ENCODE measurements at places on chromosomes 11 and 22.

DNA sequence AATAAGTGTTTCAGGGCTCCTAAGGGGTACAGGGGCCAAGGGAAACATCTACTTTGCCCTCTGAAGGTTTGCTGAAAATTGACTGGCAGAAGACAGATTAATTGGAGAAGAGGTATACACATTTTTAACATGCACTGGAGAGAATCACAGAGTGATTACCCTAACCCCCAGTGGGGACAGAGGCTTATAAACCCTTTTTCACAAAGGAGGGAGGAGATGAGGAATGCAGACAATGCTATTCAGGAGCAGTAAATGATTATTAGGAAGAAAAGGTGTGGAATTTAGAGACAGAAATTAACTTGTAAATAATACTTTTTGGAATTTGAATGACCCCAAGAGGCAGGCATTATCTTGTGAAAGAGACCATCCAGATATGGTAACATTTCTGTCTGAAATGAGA is 582.4 kb upstream of the B3GAT1 start:
- DNase-seq = no peak

GRCh38 chr22:46966495-46966845 is 204.0 kb downstream of the TBC1D22A start:
- no peak for DNase-seq

DNA sequence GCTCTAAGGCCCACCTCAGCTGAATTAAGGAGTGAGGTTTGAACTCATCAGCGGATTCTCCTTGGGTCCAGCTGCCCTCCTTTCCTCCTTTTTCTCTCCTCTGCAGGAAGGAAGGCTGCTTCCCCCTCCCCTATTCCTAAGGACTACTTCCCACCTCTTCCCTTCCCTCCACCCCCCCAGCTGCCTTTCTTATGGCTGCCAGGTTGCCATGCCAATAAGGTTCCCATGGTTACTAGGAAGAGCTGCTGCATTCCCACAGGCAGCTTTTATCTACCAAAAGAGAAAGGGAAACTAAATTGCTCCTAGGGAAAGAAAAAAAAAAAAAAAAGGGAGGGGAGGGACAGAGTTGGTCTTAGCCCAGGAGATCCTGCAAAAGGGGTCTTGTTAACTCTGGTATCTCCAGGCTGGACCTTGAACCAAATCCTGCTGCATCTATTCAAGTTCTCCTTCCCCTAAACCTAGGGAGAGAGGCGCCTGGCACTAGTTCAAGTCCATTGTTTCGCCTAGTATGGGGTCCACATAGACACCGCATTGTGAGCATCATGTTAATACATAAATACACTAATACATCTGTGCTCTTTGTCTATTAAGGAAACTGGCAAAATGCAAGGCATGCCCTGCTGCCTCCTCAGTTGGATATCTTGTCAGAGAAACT is 21.2 kb upstream of the FEZ1 start:
- no peak for DNase-seq

- DNase-seq = no peak
Measured at GRCh38 chr11:86416494-86416893, 41.8 kb downstream of the CCDC81 start.

- no peak for DNase-seq
Measured at GRCh38 chr11:17296852-17297559, 20.5 kb downstream of the NUCB2 start.

- DNase-seq = no peak
Measured at GRCh38 chr11:12157241-12157661, 46.9 kb downstream of the MICAL2 start.

DNA sequence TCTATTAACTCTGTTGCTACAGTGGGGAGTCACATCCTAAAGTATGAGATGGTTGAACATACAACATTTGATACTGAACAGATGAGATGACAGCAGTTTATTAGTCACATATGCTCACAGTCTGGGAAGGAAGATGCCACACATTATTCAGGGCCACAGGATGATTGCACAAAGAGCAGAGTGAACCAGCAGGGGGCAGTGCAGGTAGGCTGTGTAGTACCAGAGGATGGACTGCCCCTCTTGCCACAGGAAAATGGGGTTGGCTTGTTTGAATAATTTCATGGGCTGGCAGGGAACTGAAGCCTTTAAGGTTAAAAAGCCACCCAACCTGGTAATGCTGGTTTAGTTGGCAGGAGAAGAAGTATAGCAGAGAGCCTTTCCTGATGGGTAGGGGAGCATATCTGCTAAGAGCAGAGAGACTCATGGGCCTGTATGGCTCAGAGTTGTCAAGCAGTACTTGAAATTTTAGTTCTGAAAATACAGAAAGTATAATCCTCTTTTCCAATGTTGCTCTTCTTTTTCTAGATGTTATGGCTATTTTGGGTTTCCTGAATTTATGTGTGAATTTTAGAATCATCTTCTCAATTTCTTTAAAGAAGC is 180.4 kb upstream of the B3GAT1 start:
- no peak for DNase-seq

DNA sequence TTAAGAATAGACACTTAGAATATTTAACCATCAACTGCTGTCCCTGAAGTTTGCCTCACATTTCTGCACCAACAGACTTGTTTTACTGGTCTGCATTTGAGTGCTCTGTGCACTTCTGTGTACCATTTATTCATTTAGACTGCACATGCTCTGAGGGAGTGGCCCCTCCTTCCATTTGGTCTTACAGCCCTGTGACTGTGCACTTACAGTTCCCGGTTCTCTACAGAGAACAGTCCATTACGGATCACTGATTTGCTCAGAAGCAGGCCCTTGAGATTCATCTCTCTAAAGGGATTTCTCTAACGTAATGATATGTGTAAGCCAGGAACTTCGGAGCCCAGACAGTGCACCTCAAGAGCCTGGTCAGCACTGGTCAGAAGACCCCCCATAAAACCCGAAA is 247.3 kb upstream of the BLID start:
- no peak for DNase-seq

Data from hematopoietic multipotent progenitor cell treated with erythropoietin and hydrocortisone succinate and interleukin-3 and kit ligand, for 17 days (in vitro differentiated cells).